ENCODE measurements at places on chromosomes 1 and 21.

GRCh38 chr1:1058088-1058905, 15.8 kb downstream of the RNF223 start:
- DNase-seq: no peak

GRCh38 chr1:164660775-164661174, 101.8 kb downstream of the PBX1 start:
- no peak for DNase-seq

- DNase-seq: no peak
Measured at GRCh38 chr21:46636181-46636512, 673 bp downstream of the PRMT2 start.

DNA sequence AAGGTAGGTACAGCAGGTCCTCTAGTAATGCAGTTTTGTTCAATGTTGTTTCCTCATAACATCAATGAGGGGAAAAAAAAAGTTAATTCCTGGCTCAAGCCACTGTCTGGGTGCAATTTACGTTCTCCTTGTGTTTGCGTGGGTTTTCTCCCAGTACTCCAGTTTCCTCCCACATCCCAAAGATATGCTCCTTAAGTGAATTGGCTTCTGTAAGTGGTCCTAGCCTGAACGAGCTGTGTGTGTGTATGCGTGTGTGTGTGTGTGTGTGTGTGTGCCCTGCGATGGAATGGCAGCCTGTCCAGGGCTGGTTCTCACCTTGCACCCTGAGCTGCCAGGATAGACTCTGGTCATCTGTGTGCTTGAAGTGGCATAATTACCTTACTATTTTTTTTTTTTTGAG, 332.0 kb downstream of the PDE4B start:
- DNase-seq: no peak

DNA sequence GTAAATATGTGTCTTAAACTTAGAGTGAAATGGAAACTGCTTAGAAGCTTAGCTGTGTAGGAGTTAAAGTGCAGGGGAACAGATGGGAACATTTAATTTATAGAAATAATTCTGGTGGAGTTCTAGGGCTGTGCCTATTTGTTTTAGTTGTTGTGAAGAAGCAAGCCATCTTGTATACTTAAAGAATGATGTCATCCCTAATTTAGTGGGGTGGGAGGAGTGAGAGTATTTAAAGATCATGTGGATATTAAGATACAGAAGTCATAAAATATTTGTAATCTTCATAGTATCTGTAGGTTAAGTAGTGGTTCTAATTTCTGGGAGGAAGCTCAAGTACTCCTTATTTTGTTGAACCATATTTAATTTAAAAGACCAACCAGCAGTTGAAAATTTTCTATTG, 41.5 kb downstream of the BACH1 start:
- DNase-seq: no peak

GRCh38 chr1:157992833-157993146, 655 bp upstream of the KIRREL1 start:
- no peak for DNase-seq

GRCh38 chr1:65167586-65168242, 19.7 kb downstream of the AK4 start:
- no peak for DNase-seq

- no peak for DNase-seq
Measured at GRCh38 chr1:61391730-61392129, 309.4 kb downstream of the NFIA start.

DNA sequence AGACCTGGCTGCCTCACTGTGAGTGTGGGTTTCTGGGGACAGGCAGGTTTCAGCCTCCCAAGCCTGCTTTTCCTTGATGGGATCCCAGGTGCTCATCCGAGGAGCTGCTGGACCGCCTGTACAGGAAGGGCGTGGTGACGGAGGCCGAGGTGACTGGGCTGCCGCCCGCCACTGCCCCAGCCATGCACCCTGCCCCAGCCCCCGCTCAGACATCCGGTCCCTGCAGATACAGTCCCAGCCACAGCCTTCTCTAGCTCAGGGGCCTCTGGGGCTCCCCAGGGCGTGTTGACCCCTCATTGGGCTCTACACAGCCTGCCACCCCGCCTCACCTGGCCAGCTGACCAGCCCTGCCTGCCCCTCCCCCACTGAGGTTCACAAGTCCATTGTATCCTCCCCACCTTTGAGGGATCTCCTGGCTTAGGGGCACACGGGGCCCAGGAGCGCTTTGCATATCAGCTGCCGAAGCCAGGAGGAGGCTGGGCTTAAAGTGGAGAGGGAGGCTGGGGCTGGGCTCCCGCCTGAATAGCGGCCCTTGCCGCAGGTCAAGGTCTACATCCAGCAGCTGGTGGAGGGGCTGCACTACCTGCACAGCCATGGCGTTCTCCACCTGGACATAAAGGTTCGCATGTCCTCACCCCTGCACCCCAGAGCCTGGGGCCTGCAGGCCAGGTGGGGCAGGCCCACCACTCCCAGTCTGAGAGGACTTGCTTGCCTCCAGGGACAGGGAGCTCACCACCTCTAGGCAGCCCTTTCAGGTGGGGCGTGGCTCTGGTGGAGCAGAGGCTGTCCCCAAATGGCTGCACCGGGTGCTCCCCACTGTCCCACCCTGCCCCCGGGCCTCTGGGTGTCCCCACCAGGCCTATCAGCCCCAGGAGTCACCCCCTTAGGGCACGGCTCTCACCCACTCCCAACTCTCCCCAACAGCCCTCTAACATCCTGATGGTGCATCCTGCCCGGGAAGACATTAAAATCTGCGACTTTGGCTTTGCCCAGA, 38.5 kb downstream of the TRIM11 start:
- no peak for DNase-seq

GRCh38 chr1:27779122-27779521, 6.1 kb downstream of the STX12 start:
- no peak for DNase-seq

DNA sequence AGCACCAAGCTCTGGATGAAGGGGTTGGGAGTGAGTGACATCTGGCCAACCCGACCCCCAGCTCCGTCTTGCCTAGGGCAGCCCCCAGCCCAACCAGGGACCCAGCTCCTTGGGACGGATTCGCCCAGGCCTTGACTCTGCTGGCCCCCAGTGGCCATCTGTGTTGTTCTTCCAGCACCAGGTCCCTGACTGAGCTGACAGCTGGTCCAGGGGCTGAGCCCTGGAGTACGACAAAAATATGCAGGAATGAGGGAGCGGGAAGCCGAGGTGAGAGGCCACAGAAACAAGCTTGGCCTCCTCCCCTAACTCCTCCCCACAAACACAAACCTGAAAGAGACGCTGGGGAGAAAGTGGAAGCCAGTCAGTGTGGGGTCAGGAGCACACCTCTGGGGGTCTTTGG, 55.0 kb upstream of the PAX7 start:
- peak; percentile 20 for DNase-seq

GRCh38 chr1:15358565-15359133, 51.0 kb upstream of the EFHD2 start:
- no peak for DNase-seq

- no peak for DNase-seq
Measured at GRCh38 chr1:223214261-223214807, 71.3 kb upstream of the TLR5 start.

DNA sequence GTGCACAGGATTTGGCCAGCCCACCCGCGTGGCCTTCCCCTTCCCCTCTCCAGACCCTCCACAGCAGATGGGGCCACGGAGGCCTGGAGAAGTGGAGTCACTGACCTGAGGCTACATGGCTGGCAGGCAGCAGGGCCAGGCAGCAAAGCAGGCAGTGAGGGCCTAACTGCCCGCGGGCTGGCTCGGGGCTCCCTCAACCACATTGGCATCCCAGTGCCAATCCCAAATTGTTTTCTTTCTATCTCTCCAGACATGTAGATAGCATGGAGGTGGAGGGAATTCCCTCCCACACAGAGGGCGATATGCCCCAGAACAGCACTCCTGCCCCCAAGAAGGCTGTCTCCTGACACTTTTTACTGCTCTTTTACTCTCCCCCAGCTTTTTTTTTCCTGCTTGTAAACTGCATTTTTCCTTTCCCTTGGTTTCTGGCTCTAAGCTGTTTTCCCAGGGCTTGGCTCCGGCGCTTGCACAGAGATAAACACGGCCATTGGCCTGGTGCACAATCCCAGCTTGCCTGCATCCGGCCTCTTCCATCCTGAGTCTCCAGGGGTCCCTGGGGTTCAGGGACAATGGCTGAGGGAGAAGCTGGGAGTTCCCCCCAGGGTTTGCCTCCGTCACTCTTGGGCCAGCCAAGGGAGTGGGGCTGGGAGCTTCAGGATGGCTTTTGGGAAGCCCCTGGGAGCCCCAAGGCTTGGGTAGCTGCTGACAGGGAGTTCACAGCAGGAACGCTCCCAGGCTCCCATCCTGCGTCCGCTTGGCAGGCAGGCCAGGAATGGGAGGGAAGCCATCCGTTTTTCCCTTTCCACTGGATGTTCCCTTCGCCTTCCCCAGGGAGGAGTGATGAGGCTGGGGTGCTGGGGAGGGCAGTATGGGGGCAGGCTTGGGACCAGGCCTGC, 7.0 kb downstream of the EPHX1 start:
- DNase-seq: no peak

GRCh38 chr1:231757101-231757404, 130.5 kb downstream of the DISC1 start:
- no peak for DNase-seq

DNA sequence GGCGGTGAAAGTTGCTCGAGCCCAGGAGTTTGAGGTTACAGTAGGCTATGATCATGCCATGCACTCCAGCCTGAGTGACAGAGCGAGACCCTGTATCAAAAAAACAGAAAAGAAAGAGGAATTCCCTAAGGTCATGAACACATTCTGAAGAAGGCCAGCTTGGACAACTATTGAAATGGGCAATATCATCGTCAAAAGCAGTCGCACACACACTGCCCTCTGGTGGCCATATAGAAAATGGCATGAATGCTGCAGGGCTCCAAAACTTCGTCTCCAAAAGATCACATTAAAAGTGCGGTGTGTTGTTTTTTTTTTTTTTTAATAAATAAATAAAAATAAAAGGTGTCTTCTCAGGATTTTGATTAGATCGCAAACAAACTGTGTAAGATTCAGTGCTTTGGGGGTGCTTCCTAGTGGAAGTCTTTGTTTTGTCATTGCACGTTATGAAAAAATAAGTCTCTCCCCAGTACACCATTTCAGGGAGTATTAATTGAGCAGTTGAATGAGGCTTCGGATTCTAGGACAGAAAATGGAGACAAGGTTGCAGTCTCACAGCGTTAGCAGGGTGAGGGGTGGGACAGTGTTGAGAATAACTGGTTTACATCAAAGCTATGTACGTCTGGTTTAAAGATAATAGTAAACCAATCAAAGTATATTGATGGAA, 87.5 kb upstream of the FMN2 start:
- no peak for DNase-seq

- no peak for DNase-seq
Measured at GRCh38 chr1:225525377-225525776, 97.5 kb upstream of the LBR start.

- DNase-seq: no peak
Measured at GRCh38 chr1:23906731-23907130, 6.4 kb downstream of the CNR2 start.

DNA sequence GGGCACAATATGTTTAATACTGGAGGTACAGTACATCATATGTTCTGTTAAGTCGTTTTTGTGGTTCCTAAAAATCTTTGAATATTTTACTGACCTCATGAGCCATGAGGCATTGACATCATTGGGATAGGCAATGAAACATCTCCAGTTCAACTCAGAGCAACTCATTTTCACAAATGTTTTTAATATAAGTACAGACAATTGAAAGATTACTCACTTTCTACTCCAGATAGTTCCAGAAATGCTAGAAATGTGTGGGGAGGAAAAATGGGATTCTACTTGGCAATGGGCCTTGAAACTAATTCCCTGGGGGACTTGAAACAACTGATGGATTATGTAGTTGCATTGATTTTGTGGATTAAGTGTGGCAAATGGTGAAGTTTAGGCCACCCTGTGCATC, 7.2 kb upstream of the C8B start:
- no peak for DNase-seq

DNA sequence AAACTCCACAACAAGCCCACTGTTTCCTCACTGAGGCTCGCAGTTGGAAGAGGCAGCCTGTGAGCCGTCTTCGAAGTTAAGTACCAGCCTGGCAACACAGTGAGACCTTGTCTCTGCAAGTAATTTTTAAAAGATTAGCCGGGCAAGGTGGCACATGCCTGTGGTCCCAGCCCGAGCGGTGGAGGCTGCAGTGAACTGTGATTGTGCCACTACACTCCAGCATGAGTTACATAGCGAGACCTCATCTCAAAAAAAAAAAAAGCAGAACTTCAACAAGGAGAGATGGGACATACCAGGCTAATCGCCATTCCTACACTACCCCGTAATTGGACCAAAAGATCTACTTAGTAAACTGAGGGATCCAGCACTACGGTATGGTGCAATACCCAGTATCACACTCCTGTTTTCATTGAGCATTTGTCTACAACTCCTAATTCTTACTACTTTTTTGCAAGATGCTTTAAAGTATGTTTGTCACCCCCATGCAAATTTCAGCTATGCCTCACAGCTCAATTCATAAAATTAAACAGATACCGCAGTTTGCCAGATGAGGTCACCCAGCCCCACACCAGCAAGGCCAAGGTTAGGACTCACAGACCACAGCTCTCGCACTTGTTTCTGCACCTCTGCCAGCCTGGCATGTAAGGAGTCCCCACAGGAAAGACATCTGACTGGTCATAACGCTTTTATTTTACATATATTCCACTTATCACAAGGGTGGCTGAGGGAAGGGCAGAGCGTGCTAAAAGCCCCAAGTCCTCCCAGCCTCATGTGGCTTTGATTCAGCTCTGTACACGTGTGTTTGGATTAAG, 21.0 kb downstream of the SDE2 start:
- no peak for DNase-seq

- DNase-seq: no peak
Measured at GRCh38 chr1:154835531-154836324, 34.4 kb downstream of the KCNN3 start.

GRCh38 chr1:145912128-145912641, 2.3 kb upstream of the ITGA10 start:
- no peak for DNase-seq

- no peak for DNase-seq
Measured at GRCh38 chr1:97297611-97298010, 576.0 kb downstream of the PTBP2 start.

- DNase-seq: no peak
Measured at GRCh38 chr1:5692664-5693063, 299.6 kb downstream of the NPHP4 start.

DNA sequence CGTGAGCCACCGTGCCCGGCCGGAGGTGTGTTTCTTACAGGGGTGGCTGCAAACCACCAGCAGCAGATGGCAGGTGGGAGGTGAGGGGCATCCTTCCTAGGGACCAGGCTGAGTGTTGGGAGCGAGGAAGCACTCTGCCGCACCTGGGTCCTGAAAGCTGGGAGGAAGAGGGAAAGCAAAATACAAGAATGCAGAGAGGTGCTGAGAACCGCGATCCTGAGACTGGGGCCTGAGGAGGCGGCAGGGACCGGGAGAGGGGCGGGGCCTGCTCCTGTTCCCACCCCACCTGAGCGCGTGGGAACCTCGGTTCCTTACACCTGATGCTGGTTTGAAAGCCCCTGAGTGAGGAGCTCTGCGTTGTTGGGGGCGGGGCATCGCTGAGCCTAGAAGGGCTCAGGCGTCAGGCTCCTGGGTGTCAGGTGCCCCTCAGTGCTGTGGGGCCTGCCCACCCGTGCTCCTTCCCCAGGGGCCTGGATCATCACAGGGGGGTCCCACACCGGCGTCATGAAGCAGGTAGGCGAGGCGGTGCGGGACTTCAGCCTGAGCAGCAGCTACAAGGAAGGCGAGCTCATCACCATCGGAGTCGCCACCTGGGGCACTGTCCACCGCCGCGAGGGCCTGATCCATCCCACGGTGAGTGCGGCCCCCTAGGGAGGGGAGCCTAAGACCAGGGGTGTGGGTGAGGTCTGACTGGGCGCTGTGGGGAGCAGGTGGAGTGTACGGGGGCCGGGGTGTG, 15.5 kb downstream of the TRPM2 start:
- DNase-seq: no peak

GRCh38 chr1:10909697-10910680, 102.5 kb upstream of the TARDBP start:
- DNase-seq: peak; percentile 63

- no peak for DNase-seq
Measured at GRCh38 chr1:155209312-155209721, 822 bp downstream of the MTX1 start.

Data from stimulated activated CD8-positive, alpha-beta memory T cell treated with anti-CD3 and anti-CD28 coated beads, Interleukin-15, amount 100 ng/mL, for 1 hour (primary cell).